ENCODE measurements at places on chromosomes 1 and 21.

- DNase-seq, result no peak
Measured at GRCh38 chr1:29970747-29971325, 734.5 kb downstream of the PTPRU start.

DNA sequence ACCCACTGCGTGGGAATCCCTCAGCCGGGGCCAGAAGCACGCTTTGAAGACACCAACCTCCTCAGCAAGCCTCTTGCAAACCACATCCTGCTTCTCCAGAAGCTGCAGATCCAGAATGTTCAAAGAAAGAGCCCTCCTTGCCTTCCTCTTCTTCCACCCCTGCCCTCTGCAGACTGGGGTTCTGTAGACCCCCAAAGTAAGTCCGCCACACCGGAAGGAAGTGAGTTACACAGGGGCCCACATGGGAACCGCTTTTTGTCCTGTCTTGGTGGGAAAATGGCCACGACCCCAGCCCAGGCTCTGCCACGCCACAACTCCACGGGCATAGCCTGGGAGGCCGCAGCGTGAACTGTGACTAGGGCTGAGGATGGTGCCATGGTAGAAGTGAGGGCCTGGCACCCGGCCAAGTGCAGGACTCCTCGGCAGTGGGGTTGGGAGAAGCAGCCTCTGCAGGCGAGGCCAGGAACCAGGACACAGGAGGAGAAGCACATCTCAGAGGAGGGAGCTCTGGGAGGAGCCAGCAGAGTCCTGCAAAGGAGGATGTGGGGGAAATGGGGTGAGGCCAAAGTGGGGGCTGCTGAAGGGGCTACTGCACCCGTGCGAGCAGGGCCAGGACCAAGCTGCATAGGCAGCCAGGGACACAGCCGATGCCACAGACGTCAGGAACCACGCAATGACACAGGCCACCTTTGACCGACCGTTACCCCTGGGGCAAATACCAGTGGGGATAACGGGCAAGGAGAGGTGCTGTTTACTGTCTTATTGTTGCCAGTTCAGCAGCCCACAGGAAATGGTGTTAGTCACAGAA is 30.9 kb downstream of the PDE9A start:
- no peak for DNase-seq

DNA sequence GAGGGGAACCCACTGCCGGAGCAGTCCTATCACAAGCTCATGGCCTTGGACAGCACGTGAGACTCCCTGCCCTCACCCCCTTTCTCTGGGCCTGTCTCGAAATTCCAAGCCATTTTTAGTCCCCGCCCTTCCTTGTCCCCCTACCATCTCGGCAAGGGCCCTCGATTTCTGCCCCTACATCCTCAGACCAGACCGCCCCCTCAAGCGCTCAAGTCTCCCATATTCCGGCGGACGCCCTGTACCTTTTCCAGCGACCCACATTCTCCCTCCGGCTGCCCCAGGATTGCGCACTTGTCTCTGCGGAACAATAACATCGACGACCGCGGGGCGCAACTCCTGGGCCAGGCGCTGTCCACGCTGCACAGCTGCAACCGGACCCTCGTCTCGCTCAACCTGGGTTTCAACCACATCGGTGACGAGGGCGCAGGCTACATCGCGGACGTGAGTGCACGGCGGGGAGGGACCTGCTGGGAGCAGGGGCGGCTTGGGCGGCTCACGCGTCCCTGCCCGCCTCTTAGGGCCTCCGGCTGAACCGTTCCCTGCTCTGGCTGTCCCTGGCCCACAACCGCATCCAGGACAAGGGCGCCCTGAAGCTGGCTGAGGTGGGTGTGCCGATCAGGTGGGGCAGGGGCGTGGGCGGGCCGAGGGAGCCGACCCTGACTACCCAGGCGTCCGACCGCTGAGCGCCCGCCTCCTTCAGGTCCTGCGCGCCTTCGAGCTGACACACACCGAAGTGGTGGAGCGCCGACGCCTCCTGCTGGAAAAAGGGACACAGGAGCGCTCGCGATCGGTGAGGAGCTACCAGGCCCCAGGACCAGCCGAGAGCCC is 7.0 kb downstream of the LRRC71 start:
- DNase-seq, result peak; percentile 84

DNA sequence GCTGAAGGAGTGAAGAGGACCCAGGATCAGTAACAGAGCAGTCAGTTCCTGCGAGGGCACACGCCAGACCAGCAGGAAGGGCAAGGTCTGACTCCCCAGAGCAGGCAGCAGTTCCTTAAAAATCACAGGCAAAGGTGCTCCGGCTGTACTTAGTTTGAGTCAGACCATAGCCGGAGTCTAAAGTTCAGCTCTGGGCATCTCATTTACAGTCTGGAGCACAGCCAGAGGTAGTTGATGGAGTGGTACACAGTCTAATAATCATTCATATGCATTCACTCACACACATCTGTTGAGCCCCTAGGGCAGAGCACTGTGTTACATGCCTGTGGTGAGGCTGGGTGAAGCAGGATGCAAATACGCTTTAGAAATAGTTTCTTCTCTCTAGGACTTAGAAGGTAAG is 7.3 kb upstream of the AMIGO1 start:
- no peak for DNase-seq

- peak; percentile 62 for DNase-seq
Measured at GRCh38 chr21:42258150-42258884, 39.4 kb downstream of the ABCG1 start.

DNA sequence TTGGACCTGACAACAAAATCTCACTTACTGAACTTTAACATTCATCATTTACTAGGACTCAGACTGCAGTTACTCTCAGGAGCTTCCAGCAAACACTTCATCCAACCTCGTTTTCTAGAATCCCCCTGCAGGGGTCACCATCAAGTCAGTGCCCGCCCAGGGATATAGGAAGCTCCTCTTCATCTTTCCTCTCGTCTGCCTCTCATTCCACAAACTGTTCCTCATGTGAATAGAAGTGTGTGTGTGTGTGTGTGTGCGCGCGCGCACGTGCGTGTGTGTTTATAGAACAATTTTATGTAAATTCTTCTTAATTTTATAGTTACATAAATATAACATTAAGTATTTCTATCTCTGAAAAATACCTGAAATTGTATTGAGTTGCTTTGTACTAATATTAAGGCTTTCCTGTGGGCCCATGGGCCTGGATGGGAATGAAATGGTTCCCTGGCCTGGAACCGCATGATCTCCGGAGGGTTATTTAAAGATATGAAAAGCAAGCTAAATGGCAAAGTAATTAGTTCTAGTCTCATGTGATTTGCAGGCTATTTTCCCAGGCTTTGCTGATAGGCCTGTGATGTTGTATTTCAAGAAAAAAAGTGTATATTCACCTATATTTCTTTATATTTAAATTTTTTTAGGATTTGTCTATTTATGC is 21.7 kb upstream of the ABCD3 start:
- peak; percentile 22 for DNase-seq

- no peak for DNase-seq
Measured at GRCh38 chr1:25672763-25673409, 56.3 kb downstream of the MAN1C1 start.

All from femur (tissue), 1 donor.